ENCODE measurements at places on chromosomes 1 and 21.

DNA sequence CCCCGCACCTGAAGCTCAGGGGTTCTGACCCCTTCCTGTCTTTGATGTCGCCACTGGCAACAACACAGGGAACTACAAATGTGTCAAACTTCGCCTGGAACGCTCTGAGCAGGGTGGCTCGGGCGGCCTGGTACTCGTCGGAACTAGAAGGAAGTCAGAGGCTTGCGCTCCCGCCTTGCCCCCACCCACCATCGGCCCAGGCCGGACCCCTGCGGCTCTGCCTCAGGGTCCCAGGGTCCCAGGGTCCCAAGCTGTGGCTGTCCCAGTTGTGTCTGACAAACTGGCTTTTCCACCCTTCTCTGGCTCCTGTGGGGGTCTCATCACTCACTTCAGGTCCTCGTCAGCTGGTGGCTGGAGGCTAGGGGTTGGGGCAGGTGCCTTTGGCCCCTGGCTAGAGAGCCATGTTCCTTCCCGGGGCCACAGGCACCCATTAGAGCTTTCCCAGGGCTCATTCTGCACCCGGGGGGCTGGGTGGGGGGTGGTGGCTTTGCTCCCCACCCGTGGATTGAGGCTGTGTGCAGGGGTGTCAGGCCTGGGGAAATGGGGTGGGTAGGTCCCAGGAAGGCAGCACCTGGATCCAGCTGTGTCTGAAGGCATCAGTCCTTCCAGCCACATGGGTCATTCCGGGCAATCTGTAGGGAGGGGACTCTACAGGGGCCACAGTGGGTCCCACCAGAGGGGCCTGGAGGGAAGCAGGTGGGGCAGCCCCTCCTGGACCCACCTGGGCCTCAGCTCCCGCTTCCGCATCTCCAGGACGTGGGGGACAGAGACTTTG, 8.0 kb upstream of the TMEM52 start:
- DNase-seq: no peak

DNA sequence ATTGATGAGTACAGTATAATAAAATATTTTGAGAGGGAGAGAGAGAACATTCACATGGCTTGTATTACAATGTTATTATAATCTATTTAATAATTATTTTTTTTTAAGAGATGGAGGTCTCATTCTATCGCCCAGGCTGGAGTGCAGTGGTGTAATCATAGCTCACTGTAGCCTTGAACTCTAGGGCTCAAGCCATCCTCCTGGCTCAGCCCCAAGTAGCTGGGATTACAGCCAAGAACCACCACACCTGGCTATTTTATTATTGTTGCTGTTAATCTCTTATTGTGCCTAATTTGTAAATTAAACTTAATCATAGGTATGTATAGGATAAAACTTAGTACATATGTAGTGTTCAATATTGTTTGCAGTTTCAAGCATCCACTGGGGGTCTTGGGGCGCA, 57.8 kb downstream of the HS2ST1 start:
- DNase-seq: peak; percentile 28

DNA sequence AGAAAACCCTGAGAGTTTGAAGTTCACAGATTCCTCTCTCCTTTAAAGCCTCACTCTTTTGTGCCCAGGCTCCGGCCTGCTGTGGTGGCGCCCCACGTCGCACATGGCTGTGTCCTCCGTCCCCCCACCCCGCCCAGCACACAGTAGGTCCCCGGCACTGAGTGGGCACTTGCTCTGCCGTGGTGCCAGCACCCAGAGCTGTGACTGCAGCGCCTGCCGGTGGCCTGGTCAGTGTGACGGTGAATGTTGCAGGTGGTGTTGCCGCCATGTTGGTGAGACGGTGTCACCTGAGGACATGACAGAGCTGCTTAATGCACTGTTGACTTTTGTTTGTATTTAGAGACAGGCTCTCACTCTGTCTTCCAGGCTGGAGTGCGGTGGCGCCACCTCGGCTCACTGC, 3.4 kb downstream of the ATAD3C start:
- no peak for DNase-seq

GRCh38 chr1:196423612-196424011, 184.6 kb downstream of the KCNT2 start:
- DNase-seq: no peak

DNA sequence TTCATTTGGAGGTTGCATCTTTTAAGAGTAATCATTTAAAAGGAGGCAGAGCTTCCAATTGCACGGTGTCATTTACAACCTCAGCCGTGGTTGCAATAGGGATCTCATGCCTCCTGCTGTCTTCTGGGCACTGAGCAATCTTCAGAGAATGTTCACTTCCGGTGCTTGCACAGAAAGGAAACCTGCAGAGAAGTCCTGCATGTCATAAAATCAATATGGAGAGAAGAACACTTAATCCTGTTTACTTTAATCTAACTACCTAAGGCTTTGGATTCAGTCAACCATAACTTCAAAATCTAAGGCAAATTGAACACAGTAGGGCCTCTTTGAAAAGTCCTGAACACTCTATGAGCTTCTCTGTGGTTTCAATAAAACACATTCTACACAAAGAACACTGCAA, 11.3 kb upstream of the MAP10 start:
- peak; percentile 68 for DNase-seq

DNA sequence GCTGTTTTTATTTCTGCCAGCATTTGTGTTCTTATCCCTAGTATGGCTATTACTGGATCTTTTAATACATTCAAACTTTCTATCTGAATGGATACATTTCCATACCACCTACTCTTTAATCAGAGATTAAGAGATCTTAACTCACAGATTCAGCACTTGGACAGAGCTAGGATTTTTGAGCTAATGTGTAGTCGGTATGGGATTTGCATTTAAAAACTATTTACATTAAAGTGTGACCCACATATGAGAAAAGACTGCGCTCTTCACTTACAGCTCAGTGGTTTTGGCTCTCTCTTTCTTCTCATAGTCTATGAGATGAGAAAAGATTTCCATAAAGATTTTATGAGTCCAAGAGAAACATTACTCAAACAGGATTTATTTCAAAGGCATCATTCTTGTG, 16.4 kb downstream of the HMGB4 start:
- DNase-seq: no peak

- DNase-seq: no peak
These were observed 35.0 kb downstream of the INAVA start for GRCh38 chr1:200929530-200930278.

DNA sequence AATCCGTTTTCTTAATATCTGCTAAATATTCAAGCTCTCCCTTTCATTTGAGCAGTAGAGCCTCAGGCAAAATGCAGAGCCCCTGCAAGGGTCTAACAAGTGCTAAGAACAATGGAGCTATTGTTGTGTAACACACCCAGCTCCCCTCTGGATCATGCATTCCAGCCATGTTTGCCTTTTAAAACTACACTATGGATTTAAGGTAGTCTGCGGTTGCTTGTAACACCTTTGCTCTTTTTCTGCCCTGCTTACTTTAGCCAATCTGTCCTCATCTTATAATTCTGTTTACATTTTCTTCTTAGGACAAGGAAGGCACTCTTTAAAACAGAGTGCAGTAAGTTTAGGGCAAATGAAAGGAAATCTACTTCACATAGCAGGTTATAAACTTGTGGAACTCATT, 60.0 kb upstream of the C1orf105 start:
- peak; percentile 17 for DNase-seq

- no peak for DNase-seq
These were observed 49.1 kb downstream of the ADARB1 start for GRCh38 chr21:45123440-45123839.

GRCh38 chr1:207459008-207459407, 4.9 kb downstream of the CR2 start:
- no peak for DNase-seq

Data from NCI-H1092 treated with DMSO at 0.1 percent for 48 hours (cell line).